CD8-positive, alpha-beta memory T cell (primary cell): ENCODE measurements at places on chromosomes 6 and 20. TPM values are rescaled to one million over a fixed set of nuclear protein-coding genes. Genes with fewer than 3 reads are reported as not detected.
A peak's percentile ranks its signal among the peaks of the same experiment; 100 is the strongest.

- H3K4me3 ChIP-seq: no peak overlapping the region
- H3K4me1 ChIP-seq: no peaks in the 10 kb centered on the region
- peaks cover 5% of the 10 kb centered on the region for H3K27me3 ChIP-seq
- H3K36me3 ChIP-seq: no peaks in the 10 kb centered on the region
Observed at GRCh38 chr6:39037082-39037508, 11.5 kb upstream of the GLP1R start.

DNA sequence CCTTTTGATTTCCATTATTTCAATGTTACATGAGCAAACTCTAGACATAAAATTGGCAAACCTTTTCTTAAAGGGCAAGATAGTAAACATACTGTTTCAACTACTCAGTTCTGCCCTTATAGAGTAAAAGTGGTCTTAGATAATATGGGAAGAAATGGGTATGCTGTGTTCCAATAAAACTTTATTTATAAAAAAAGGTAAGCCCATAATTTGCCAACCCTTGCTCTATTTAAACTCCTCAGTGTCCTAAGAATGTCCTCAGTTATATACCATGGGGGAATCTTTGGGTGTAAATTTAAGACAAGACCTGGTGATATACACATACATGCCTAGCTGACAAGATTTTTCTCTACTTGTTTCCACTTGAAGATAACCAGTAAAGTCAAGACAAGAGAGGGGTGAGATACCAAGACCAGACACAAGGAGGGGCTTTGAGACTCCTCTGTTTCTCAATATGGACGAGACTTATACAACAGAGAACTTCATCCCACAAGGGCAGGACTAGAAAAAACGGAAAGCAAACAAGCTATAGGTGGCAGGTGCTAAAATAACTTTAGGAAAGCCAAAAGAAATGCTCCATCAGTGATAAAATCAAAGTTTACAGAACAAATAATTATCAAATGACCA is 10.5 kb downstream of the SNX3 start:
- no peak overlapping the region for H3K27ac ChIP-seq
- no peak overlapping the region for H3K4me3 ChIP-seq
- H3K4me1 ChIP-seq: peaks cover 14% of the 10 kb centered on the region
- no peaks in the 10 kb centered on the region for H3K27me3 ChIP-seq
- no peaks in the 10 kb centered on the region for H3K36me3 ChIP-seq

DNA sequence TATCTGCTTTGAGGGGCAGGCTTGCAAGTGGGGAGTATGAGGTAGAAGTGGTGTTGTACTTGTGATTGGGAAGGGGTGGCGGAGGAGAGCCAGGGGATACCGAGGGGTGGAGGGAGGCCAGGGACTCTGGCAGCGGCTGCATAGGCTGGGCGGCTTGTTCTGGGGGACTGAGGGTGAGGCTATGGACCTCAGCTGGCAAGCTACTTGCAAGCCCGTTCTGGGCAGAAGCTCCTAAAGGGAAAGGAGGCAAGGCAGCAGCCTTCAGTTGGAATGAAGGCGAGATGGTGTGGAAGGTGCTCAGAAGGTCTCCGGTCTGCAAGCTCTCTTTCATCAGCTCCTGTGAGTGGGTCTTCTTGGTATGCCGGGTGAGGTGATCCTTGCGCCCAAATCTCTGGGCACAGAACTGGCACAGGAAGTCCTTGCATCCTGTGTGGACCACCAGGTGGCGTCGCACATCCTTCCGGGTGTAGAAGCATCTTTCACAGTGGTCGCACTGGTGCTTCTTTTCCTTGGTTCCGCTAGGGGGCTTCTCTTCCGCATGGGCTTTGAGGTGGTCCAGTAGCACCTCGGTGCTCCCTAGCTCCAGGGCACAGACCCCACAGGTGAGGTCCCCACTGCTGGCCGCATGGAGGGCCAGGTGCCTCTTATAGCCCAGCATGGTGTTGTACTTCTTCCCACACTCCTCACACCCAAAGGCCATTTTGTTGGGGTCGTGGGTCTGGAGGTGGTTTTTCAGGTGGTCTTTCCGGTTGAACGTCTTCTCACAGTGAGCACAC is 66.0 kb downstream of the PLAGL1 start:
- no peaks in the 10 kb centered on the region for H3K36me3 ChIP-seq
- DNase-seq: peak; percentile 40
- H3K27ac ChIP-seq: no peak overlapping the region

- DNase-seq: no peak
- H3K4me1 ChIP-seq: peaks cover 75% of the 10 kb centered on the region
- no peak overlapping the region for H3K27ac ChIP-seq
- H3K27me3 ChIP-seq: no peaks in the 10 kb centered on the region
- H3K36me3 ChIP-seq: no peaks in the 10 kb centered on the region
Observed at GRCh38 chr6:35665573-35665972, 23.1 kb downstream of the FKBP5 start.

GRCh38 chr20:12030470-12030869 is 112.8 kb downstream of the BTBD3 start:
- no peaks in the 10 kb centered on the region for H3K36me3 ChIP-seq

GRCh38 chr6:154337406-154338005 is 19.1 kb downstream of the IPCEF1 start:
- H3K4me1 ChIP-seq: no peaks in the 10 kb centered on the region
- H3K36me3 ChIP-seq: no peaks in the 10 kb centered on the region
- H3K4me3 ChIP-seq: no peak overlapping the region
- DNase-seq: no peak
- no peaks in the 10 kb centered on the region for H3K27me3 ChIP-seq
- no peak overlapping the region for H3K27ac ChIP-seq

DNA sequence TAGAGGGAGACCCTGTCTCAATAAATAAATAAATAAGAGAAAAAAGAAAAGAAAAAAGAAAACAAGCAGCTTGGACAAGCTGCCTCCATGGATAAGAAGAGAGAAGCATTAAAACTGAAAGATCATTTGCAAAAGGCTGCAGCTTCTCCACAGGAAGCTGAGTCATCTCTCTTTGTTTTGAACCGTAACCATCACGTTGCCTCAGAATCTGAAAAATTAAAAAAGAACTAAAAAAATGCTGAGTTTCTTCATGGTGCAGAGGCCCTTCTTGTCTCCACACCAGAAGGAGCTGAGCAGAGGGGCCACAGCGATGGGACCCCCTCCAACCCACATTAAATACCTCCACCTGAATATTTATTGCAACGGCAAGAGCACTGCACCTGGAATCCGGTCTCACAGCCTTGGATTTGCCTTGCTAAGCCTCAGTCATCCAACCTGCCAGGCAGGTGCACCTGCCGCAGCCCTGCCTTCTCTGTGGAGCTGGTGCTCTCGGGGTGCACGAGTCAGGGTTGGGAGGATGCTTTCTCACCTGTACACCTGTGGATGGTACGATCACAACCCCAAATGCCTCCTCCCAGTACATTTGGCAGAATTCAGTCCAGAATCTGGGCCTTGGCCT is 28.1 kb downstream of the TOX2 start:
- no peak overlapping the region for H3K27ac ChIP-seq
- H3K4me1 ChIP-seq: peaks cover 59% of the 10 kb centered on the region
- H3K27me3 ChIP-seq: no peaks in the 10 kb centered on the region
- no peak for DNase-seq
- no peaks in the 10 kb centered on the region for H3K36me3 ChIP-seq

GRCh38 chr20:32017711-32018251 is 7.5 kb downstream of the CCM2L start:
- no peak overlapping the region for H3K4me3 ChIP-seq
- peak; percentile 10 for DNase-seq
- H3K36me3 ChIP-seq: no peaks in the 10 kb centered on the region
- H3K27me3 ChIP-seq: peaks cover 25% of the 10 kb centered on the region
- H3K4me1 ChIP-seq: peaks cover 11% of the 10 kb centered on the region

DNA sequence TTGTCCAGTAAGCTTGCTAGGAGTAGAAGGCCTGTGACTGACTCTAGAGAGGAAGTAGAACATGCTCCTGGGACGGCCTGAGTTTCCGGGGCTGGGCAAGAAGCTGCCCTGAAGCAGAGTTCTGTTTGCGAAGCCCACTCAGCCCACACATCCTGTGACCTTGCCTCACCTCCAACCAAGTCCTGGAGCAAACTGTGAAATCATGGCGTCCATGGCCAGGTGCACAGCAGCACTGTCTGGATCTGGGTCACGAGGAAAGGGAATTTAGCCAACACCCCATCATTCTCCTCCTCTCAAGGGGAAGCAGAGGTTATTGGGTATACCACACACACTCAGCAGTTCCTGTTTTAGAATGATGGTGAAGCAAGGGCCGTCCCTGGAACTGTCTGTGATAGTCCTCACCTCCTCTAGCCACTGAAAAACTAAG is 87.5 kb downstream of the CRYBG1 start:
- no peaks in the 10 kb centered on the region for H3K27me3 ChIP-seq
- no peak overlapping the region for H3K27ac ChIP-seq
- peak; percentile 32 for DNase-seq
- H3K4me1 ChIP-seq: peaks cover 12% of the 10 kb centered on the region
- H3K36me3 ChIP-seq: no peaks in the 10 kb centered on the region
- no peak overlapping the region for H3K4me3 ChIP-seq

DNA sequence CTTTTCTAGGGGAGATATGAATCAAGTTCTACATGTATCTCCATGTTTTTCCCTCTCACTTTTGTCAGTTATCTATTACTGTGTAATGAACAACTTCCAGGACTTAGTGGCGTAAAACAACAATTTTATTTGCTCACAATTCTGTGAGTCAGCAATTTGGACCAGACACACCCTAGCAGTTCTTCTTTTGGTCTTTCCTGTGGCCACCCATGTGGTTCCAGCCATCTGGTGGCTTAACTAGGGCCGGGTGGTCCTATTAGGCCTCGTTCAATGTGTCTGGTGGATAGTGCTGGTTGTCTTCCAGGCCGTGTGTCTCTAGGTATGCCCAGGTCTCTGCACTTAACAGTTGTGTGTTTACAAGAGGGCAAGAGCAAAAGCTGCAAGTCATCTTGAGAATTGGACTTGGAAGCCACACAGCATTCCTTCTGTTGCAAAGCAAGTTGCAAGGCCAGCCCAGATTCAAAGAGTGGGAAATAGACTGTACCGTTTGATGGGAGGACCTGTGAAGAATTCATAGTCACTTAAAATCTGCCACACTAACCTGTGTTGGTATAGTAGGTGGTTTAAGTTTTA is 20.8 kb upstream of the SLC35D3 start:
- no peak overlapping the region for H3K4me3 ChIP-seq
- no peak overlapping the region for H3K27ac ChIP-seq
- no peaks in the 10 kb centered on the region for H3K27me3 ChIP-seq
- peaks cover 4% of the 10 kb centered on the region for H3K36me3 ChIP-seq
- H3K4me1 ChIP-seq: no peaks in the 10 kb centered on the region

DNA sequence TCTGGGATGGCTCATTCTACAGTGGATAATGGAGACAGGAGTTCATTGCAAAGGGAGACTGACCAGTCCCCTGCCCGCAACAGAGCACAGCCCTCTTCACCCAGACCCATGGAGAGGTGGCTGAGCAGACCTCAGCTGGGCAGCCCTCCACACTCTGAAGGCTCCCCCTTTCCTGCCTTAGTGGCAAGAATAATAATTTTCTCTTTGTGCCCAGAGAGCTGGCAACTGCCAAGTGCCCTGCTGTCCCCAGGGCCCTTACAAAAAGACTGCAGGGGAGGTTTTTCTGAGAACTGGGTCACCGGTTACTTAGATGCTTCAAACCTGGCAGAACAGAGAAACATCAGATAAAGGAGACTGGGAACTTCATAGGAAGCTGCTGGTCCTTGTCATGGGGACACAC is 35.4 kb upstream of the ZNFX1 start:
- no peak for DNase-seq
- no peaks in the 10 kb centered on the region for H3K4me1 ChIP-seq
- H3K36me3 ChIP-seq: no peaks in the 10 kb centered on the region
- H3K27me3 ChIP-seq: peaks cover 9% of the 10 kb centered on the region

DNA sequence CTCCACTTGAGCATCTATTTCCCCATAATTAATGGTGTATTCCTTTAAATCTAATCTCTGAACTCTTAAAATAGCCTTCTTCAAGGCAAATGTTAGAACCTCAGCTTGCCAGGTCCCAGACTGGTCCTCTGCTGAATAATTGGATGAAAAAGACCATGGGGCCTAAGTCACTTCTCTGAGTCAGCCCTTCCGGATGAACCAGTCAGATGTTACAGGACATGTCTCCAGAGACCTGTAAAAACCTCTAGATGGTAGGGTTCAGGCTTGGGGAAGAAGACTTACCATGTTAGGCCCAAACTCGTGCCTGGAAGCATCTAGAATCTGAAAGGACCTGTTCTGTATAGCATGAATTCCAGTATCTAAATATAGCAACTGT is 97.3 kb downstream of the CDKAL1 start:
- H3K4me1 ChIP-seq: no peaks in the 10 kb centered on the region
- no peak overlapping the region for H3K4me3 ChIP-seq
- no peak for DNase-seq
- no peaks in the 10 kb centered on the region for H3K36me3 ChIP-seq

GRCh38 chr20:1435337-1435699 is 31.3 kb downstream of the NSFL1C start:
- no peak for DNase-seq
- H3K27me3 ChIP-seq: no peaks in the 10 kb centered on the region
- no peak overlapping the region for H3K27ac ChIP-seq
- no peaks in the 10 kb centered on the region for H3K36me3 ChIP-seq

DNA sequence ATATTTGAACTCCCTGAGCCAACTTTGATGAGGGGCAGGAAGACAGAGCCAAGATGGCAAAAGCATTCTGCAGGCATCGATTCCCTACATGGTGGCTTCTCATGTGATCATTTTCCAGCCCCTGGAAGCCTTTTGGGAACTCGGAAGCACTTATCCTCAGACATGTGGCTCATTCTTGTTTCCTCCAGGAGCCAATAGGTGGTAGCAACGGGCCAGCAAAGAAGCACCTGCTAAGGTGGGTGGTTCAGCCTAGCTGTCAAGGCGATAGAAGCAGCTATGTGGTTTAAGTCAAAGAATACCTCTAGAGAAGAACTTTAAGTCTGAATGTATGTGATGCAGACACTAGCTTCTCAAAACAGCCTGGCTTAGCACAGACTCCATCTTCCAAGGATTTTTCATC is 64.9 kb upstream of the PAX1 start:
- H3K27ac ChIP-seq: no peak overlapping the region
- no peaks in the 10 kb centered on the region for H3K4me1 ChIP-seq
- no peaks in the 10 kb centered on the region for H3K27me3 ChIP-seq
- no peak for DNase-seq
- no peaks in the 10 kb centered on the region for H3K36me3 ChIP-seq

DNA sequence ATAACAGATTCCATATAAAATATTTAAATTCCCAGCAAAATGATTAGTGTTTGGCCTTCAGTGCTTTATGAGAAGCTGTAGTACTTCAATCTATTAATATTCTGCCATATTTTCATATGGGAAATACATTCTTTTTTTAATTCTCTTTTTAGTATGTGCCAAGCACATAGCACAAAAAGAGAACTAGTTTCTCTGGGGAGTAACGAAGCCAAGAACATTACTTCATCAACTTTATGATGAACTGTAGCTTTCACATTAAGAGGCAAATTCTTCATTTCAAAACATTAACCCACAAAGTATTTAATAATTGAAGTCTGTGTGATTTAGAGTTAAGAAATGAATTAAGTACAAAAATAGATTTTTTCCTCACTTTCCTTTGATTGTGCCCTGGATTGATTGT is 281.0 kb upstream of the EYS start:
- no peaks in the 10 kb centered on the region for H3K27me3 ChIP-seq
- no peak overlapping the region for H3K27ac ChIP-seq
- H3K36me3 ChIP-seq: no peaks in the 10 kb centered on the region
- no peak for DNase-seq

Gene EPPIN
- total RNA-seq: not detected

Gene FAM110A
- total RNA-seq: 13.3 TPM

Gene KCNK16
- total RNA-seq: not detected

Gene C6orf52
- 6.8 TPM for total RNA-seq

Gene MAP7
- 0.51 TPM for total RNA-seq

Gene VGLL2
- not detected for total RNA-seq

Gene TULP4
- total RNA-seq: 26.9 TPM

Gene MDC1
- total RNA-seq: 71.1 TPM
